ENCODE measurements at places on chromosomes 4 and X.
A peak's percentile ranks its signal among the peaks of the same experiment; 100 is the strongest.

DNA sequence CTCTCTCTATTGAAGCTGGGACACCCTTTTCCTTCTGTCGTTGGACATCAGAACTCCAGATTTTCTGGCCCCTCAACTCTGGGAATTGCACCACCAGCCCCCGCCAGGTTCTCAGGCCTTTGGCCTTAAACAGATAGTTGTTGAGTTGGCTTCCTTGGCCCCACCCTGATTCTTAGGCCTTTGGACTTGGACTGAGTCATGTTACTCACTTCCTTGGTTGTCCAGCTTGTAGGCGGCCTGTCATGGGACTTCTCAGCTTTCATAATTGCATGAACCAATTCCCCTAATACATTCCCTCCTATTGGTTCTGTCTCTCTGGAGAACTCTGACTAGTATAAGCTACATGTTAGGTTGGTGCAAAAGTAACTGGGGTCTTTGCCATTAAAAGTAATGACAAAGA lies 195.7 kb downstream of the GPAT3 start:
- DNase-seq = no peak

- no peak for DNase-seq
These were observed 317.7 kb downstream of the ARHGAP24 start for GRCh38 chr4:85792376-85793232.

- DNase-seq = no peak
These were observed 1801.0 kb downstream of the C4orf33 start for GRCh38 chr4:130896920-130897319.

DNA sequence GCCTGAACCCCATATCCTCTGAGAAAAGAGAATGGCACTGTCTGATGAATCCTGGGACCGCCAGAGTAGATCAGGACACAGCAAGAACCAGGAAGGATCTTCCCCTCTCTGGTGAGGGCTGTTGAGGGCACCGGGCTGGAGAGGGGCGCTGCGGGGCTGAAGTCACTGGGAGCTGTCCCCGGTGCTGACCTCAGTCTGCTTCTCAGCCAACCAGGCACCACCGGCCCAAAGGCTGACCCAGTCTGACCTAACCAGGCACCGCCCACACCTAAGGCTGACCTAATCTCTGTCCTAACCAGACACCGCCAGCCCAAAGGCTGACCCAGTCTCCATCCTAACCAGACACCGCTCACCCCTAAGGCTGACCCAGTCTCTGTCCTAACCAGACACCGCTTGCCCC lies 82.8 kb downstream of the CPZ start:
- DNase-seq = peak; percentile 94

GRCh38 chr4:158535130-158535614 lies 13.5 kb downstream of the RXFP1 start:
- DNase-seq = no peak

GRCh38 chr4:140081641-140082390 lies 72.2 kb downstream of the MAML3 start:
- DNase-seq = peak; percentile 15

DNA sequence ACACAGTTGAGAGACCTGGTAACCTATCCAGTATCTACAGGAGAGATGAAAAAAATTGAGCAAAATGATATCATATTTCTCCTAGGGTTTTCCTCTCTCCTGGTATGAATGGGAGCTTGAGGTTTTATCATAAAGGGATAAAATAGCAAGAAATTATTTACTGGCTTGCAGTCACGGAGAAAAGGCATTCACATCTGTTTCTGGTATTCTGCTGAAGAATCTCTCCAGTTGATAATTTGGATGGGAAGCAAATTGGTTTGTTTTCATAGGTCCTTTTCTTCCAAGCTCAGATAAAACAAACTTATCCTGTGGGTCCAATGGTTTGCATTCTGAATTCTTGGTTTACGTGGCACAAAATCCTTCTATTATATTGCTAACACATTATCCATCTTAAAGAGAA lies 83.1 kb upstream of the GYPA start:
- no peak for DNase-seq

DNA sequence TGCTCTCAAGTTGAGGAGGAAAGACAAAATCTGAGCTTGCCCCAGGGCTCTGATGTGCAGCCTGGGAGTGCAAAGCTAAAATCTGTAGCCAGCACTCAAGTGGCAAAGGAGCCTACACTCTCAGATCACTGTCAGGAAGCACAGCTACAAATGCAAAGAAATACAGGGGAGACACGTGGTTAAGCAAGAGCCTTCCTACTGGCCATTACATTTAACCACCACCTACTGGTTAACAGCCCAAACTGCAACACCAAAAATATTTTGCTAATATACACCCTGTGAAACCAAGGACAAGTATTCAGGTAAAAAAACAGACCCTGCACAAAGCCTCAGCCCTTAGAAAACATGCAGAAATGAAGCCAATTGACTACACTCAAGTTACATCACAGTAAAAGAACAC lies 170.4 kb upstream of the FGF16 start:
- DNase-seq = no peak

DNA sequence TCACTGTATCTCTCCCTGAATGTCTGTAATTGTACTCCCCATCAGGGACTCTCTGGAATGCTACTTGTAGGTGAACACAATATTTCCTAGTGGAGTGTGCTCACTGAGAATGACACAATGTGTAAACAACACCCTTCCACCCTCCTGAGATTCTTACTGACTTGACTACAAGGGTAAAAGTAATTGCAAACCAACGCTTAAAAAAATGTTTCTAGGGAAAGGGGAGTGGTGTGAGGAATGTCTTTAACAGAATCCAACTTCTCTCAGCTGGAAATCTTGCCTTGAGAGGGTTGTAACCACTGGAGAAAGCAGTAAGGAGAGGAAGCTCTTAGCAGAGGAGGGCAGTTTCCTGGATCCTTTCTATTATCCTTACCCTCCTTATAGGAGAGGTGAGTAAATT lies 5.1 kb upstream of the RAPGEF2 start:
- no peak for DNase-seq

- no peak for DNase-seq
These were observed 30.3 kb downstream of the APBB2 start for GRCh38 chr4:41184009-41184408.

DNA sequence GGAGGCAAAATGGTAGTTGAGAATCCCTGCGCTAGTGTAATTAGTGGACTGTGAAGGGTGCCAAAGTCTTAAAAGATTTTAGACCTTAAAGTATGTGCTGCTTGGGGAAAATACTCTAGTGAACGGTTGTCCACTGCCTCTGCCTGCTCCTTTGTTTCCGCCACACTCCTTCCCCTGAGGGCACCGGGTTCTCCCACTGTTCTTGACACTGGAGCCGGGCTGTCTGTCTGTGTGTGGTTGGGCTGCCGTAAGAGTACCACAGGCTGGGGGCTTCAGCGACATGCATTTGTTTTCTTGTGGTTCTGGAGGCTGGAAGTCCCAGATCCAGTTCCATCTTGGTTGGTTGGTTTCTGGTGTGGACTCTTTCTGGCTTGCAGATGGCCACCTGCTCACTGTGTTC lies 76.2 kb downstream of the CLDN34 start:
- DNase-seq = no peak

DNA sequence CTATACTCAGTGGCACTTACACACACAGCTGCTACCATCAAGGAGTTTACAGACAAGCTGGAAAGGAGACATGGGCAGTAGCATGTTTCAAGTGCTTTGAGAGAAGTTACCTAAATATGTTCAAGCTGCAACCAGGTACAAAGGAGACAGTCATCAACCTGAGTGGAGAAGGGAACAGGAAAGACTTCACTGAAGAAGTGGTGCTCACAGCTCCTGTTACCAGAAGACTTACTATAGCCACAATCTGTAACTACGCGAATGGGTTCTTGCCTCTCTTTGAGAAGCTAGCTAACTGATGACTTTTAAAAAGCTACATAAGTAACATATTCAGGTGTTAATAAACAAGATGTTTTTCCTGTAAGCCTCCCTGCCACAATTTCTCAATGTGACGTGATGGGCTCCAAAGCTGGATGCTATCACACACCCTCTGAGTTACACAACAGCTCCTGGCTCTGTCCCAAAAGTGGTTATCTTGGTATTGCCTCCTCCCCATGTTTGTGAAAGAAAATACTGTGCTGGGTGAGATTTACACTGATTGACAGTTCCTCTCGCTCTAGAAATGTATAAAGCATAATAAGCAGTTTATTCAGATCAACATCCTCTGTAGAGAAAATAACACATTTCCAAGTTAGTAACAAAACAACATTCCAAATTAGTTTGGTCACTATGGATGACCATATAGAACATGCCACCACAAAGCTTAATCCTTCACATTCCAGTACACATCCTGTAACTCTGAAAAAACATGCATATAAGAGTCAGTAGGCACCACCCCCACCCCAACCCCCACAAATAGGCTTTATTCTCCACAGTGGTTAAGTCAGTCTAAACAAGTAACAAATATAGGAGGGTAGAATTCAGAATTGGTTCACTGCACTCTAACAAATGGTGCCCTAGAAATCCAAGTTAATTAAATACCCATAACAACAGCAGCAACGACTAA lies 81.8 kb downstream of the FRYL start:
- DNase-seq = no peak

- peak; percentile 54 for DNase-seq
These were observed 9.8 kb upstream of the BCOR start for GRCh38 chrX:40107291-40108161.

GRCh38 chr4:159190651-159191050 lies 87.8 kb downstream of the RAPGEF2 start:
- DNase-seq = no peak

DNA sequence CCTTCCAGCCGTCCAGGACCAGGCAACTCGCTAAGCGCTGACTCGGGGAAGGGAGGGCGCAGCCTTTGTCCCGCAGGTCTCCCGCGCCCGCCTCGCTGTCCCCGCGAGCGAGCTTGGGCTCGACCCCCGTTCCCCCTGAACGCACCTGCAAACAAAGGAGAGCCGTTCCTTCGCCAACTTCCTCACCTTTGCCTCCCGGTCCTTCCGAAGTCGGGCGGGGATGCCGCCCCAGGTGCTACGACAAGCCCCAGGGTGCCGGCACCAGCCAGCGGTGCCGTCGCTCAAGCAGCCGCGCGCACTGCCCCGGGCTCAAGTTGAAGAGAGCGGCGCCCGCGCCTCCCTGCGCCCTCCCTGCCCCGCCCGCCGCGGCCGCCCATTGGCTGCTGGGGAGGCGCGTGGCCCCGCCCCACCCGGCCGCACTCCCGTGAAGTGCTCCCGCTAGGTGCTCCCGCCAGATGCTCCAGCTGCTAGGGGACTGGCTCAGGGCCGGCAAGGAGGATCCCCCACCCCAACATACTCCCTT lies 107.1 kb downstream of the NSUN7 start:
- peak; percentile 87 for DNase-seq

DNA sequence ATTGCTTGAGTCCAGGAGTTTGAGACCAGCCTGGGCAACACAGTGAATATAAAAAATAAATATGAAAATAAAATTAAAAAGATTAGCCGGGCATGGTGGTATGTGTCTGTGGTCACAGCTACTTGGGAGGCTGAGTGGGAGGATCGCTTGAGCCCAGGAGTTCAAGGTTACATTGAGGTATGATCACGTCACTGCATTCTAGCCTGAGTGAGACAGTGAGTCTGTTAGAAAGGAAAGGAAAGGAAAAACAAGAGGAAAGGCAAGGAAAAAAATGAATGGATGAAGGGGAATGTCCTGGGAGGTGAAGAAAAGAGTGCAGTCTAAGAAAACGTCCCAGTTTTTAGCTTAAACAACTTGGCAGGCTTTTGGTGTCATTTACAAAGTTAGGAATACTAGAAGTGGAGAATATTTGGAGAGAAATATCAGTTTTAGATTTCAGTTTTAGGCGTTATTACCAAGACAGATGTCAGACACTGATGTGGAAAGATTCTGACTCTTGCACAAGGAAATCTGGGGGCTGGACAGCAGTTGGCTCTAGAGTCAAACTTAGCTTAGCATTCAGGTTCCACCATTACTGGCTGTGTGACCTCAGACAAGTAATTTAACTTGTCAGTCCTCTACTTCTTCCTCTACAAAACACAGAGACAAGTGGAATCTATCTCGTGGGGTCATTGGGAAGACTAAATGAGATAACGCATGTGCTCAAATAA lies 139.0 kb downstream of the TSPAN5 start:
- no peak for DNase-seq

- DNase-seq = peak; percentile 18
These were observed 42.4 kb upstream of the SLC2A9 start for GRCh38 chr4:10063544-10064300.

- DNase-seq = no peak
These were observed 80.5 kb downstream of the HNRNPD start for GRCh38 chr4:82293304-82293703.

DNA sequence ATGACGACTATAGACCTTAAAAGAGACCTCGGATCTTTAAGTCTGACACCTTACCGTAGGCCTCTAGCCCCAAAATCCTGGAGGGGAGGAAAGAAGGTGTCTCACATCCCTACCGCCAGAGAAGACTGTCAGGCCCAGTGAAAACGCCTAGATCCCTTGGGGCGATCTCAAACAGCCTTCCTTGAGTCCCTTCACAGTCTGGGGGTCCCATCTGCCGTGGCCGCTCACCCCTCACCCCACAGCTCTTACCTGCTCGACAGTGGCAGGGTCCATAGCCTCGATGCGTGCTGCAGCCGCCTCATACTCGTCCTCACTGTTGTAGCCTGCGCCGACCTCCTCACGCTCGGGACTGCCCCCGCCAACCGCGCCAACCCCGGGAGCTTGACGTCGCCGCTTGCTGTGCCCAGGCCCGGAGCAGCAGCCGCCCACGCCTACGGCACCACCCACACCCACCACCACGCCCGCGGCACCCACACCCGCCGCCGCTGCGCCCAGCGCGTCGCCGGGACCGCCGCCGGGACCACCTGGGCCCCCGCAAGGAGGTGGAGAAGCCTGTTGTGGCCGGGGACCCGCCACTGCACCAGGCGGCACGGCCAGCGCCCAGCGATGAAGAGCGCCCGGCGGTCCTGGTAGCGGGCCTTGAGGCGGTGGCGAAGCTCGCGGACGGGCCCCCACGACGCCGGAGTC lies 536 bp downstream of the OTUD5 start:
- peak; percentile 31 for DNase-seq

- DNase-seq = no peak
These were observed 46.6 kb downstream of the CLOCK start for GRCh38 chr4:55500072-55500471.

GRCh38 chrX:39162322-39162735 lies 361.1 kb downstream of the MID1IP1 start:
- DNase-seq = peak; percentile 46

- no peak for DNase-seq
These were observed 324.4 kb downstream of the ZNF674 start for GRCh38 chrX:46220822-46221221.

- DNase-seq = peak; percentile 54
These were observed 868 bp downstream of the AFAP1 start for GRCh38 chr4:7938609-7939376.

GRCh38 chr4:181933471-181933870 lies 309.7 kb upstream of the TENM3 start:
- DNase-seq = no peak

- DNase-seq = no peak
These were observed 236.4 kb downstream of the PDGFC start for GRCh38 chr4:156734965-156735895.

- DNase-seq = no peak
These were observed 116.0 kb downstream of the PTTG2 start for GRCh38 chr4:38076153-38076669.

Data from nephron progenitor cell (in vitro differentiated cells).